ENCODE measurements at places on chromosomes 7 and 10.

GRCh38 chr7:66952343-66953043, 31.5 kb downstream of the TMEM248 start:
- no peak for DNase-seq

GRCh38 chr7:6576024-6576866, 1.0 kb upstream of the ZDHHC4 start:
- no peak for DNase-seq

DNA sequence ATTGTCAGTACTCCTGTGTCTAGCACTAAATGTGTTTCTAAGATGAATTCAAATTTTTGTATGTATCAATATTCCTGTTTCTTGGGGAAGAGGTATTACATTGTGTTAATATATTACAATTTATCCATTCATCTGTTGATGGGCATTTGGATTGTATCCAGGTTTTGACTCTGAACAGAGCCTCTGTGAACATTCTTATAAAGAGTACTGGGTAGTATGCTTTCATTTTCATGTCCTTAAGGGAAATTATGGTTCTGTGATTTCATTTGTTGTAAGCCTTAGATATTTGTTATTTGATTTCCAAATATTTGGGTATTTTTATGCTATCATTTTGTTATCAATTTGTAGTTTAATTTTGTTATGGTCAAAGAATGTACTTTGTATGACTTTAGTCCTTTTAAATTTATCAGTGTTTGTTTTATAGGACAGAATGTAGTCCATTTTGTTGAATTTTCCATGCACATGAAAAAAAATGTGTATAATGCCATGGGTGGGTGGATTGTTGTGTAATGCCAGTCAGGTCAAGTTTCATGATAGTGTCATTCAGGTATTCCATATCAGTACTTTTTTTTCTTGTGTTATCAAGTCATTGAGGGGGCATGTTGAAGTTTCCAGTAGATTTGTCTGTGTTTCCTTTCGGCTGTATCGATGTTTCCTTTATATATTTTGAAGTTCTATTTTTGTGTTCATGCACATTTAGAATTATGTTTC, 38.4 kb downstream of the STAM start:
- no peak for DNase-seq

DNA sequence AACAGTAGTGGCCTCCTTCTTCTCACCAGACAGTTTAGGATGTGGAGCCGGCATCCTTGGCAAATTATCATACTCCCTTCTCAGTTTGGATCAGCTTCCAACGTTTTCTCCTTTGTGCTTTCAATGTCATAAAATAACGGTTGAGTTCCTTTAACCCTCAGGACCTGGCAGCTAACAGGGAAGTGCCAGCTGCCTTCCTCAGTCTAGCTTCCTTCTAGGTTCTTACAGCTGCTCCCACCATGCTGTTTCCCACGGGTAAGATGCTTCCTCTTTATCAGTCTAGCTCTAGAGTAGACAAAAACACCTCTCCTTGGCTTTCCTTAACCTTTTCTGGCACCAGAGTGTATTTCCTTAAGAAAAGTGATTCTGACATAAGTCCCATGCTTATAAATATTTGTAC, 33.2 kb downstream of the BLVRA start:
- no peak for DNase-seq

GRCh38 chr10:27724287-27724686, 21.3 kb downstream of the MKX start:
- DNase-seq = no peak

DNA sequence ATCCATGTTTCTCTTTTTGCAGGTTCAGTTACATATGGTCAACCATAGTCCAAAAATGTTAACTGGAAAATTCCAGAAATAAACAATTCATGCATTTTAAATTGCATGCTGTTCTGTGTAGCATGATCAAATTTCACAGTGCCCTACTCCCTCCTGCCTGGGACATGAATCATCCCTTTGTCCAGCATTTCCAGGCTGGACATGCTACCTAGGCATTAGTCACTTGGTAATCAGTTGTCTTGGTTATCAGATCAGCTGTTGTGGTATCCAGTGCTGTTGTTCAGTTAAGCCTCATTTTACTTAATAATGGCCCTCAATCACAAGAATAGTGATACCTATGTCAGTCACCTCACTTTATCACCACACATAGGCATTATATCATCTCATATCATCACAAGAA, 7.3 kb upstream of the PNLIP start:
- DNase-seq = no peak

Measured in activated CD4-positive, alpha-beta T cell treated with anti-CD3 and anti-CD28 coated beads, Interleukin-2, amount 50 U/mL, for 4 hours (primary cell).